ENCODE measurements at places on chromosomes 12 and 14.

- no peak for DNase-seq
Measured at GRCh38 chr14:101821528-101821927, 60.0 kb downstream of the PPP2R5C start.

DNA sequence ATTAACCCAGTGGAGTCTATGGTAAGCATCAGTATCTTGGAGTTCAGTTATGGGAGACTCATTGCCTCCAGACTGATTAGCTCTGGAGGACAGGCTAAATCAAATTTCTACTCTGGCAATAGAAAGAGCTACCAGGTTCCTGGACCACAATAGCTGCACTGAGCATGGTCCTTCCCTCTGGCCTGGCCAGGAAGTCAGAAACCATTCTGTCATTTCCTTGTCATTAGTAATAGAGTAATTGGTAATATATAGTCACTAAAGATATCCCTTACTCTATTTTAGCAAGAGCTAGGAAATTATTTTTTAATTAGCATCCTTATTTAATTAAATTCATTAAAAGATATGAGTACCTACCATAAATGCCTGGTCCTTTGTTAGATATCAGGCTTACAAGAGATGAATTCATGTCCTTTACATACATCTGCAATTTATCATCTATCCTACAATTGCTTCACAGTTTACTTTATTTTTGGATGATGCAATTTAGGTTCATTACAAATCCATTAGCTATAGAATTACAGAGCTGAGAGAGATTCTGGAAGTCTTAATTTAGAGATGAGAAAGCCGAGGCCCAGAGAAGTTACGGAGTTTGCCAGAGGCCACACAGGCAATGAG is 23.7 kb upstream of the TDRD9 start:
- no peak for DNase-seq

- DNase-seq: no peak
Measured at GRCh38 chr14:103099733-103100280, 5.3 kb downstream of the EXOC3L4 start.

DNA sequence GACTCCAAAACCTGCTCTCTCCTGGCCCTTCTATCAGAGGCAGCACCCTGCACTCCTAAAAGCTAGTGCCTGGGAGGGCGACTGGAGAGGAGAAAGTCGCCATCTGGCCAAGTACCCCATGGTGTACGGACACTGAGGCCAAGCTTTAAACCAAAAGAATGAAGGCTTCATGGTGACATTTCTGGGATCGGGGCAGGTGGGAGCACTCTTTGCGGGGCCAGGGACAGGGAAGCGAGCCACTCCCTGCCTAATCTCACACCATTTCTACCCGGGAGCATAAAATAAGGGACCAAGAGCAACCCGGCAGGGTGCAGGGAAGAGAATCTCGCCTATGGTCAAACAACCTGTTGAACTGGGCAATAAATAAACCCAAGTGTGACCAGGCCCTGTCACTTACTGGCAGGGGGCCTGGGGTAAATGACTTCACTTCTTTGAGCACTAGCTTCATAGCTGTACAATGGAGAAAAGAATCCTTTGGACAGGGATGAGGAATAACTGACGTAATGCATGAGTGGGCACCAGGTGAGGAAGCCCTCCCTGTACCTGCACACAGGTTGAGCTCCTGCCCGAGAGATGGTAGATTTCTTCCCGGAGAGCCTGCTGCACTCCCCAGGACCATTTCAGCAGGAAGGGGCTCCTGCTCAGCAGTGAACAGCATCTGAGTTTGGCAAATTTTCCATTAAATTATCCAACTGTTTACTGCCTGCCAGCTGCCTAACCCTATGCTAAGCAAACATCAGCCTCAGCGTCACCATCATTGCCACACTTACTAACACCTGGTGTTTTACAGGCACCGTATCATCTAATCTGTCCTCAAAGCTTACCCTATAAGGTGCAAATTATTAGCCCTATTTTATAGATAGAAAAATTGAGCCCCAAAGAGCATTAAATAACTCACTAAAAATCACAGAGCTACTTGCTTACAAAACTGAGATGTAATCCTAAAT is 2.0 kb downstream of the SERPINA1 start:
- DNase-seq: no peak

GRCh38 chr12:123512838-123513665 is 20.5 kb downstream of the RILPL1 start:
- no peak for DNase-seq

DNA sequence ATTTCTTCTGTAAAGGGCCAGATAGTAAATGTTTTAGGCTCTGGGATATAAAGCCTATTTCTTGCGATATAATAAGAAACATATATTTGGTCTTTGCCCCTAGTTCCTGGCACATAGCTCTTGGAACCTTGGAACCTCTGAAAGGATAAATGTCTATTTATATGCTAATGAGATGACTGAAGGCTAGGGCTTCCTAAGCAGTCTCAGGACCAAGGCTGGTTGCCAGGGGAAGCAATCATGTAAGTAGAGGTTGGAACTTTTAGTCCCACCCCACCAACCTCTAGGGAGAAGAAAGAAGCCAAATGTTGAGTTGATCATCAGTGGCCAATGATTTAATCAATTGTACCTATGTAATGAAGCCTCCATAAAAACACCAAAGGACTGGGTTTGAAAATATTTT is 26.6 kb upstream of the NFYB start:
- no peak for DNase-seq

All from endothelial cell (in vitro differentiated cells).